ENCODE measurements at places on chromosomes 11 and 22.

GRCh38 chr22:26245001-26245400 is 75.7 kb downstream of the SEZ6L start:
- DNase-seq: peak; percentile 7

- DNase-seq: no peak
Observed at GRCh38 chr11:330694-331357, 10.2 kb upstream of the IFITM3 start.

- no peak for DNase-seq
Observed at GRCh38 chr11:11755871-11756270, 85.9 kb upstream of the USP47 start.

GRCh38 chr11:42772886-42773285 is 538.9 kb upstream of the API5 start:
- no peak for DNase-seq

- no peak for DNase-seq
Observed at GRCh38 chr22:26017932-26018331, 151.3 kb upstream of the SEZ6L start.

DNA sequence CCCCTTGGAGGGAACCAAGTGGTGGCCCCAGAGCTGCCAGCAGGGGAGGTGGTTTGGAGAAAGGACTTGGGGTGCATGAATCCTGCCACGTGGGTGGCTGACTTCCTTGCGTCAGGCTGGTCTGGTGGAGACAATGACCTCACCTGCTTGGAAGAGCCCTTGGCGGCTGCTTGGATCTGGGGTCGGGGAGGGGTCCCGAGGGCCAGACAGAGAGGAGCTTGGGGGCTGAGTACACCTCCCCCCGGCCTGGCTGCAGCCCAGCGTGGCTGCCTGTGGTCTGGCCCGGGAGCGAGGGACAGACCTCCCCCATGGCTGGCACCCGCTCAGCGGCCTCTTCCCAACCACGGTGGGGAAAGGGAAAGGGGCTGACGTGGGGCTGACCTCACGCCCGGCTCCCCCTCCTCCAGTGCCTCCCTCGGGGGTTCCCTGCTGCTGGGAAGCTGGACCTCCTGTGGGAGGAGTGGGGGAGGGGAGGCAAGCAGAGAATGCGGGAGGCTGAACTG is 13.8 kb downstream of the LIF start:
- no peak for DNase-seq

DNA sequence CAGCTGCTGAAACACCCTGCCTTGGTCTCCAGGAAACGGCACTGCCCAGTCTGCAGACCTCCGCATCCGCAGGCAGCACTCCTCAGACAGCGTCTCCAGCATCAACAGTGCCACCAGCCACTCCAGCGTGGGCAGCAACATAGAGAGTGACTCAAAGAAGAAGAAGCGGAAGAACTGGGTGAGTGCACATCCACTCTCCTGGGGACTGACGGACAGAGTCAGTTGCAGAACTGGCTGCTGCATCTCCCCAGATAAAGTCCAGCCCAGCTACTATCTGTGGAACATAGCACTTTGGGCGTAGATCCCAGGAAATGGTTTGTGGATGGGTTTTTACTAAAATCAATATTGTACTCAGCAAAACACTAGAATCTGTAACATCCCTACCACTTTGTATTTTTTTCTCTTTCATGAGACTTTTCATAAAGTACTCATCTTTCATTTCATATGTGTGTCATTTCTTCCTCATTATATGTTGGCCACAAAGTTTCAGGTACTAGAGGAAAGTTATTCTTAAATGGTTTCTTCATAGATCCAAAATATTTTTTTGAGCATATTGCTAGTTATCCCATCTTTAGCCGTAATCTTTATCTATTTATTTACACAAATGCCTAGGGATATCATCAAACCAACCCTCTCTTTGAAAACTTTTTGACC is 80.1 kb downstream of the DBX1 start:
- DNase-seq: no peak

- no peak for DNase-seq
Observed at GRCh38 chr22:36411589-36412258, 24.0 kb upstream of the MYH9 start.

DNA sequence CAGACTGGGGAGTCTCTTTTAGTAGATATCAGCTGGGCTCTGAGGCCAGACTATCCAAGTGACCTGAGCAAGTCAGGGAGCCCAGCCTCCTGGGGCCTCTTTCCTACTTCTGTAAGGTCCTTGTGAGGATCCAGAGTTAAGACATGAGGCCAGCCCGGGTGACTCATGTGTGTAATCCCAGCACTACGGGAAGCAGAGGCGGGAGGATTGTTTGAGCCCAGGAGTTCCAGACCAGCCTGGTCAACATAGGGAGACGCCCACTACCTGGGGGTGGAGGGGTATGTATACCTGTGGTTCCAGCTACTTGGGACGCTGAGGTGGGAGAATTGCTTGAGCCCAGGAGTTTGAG is 36.9 kb upstream of the POLA2 start:
- no peak for DNase-seq

- no peak for DNase-seq
Observed at GRCh38 chr11:59009661-59010060, 70.4 kb downstream of the GLYATL1 start.

DNA sequence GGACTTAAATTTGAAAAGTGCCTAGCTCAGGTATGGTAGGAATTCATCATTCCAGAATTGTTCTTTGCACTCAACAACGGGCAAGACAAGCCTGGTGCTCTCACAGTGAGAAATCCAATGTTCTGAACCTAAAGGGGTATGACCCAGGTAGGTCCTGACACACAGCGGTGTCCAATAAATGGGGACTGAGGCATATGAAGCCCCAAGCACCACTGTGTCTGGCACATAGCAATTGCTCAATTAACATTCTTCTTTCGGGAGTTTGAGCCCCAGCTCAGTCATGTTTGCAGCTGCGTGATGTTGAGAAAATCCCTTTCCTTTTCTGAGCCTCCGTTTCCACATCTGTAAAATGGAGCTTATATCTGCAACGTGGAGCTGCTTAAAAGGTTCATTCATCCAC is 535.8 kb downstream of the MIAT start:
- no peak for DNase-seq

- DNase-seq: peak; percentile 61
Observed at GRCh38 chr22:28817919-28818859, 17.8 kb upstream of the XBP1 start.
